T-helper 17 cell (primary cell): ENCODE measurements at places on chromosomes 6 and 20. TPM values are rescaled to one million over a fixed set of nuclear protein-coding genes. Genes with fewer than 3 reads are reported as not detected.

C20orf96 gene
- total RNA-seq, result 2.7 TPM

HTR1E gene
- total RNA-seq, result not detected

SLC2A4RG gene
- 103 TPM for total RNA-seq

KIFC1 gene
- total RNA-seq, result 3.7 TPM

HLA-DMB gene
- total RNA-seq, result 23.3 TPM

SRSF12 gene
- total RNA-seq, result not detected

ARG1 gene
- not detected for total RNA-seq

SIRPD gene
- not detected for total RNA-seq

TAGAP gene
- total RNA-seq, result 269 TPM

FAM217A gene
- not detected for total RNA-seq

PXDC1 gene
- total RNA-seq, result 0.72 TPM

MLN gene
- not detected for total RNA-seq

OR2J3 gene
- not detected for total RNA-seq

CALHM5 gene
- not detected for total RNA-seq

SLC22A1 gene
- 0.45 TPM for total RNA-seq

TSBP1 gene
- total RNA-seq, result not detected

SLC35D3 gene
- total RNA-seq, result not detected

PTCRA gene
- 1.8 TPM for total RNA-seq

PRICKLE4 gene
- not detected for total RNA-seq

MYH7B gene
- total RNA-seq, result 0.70 TPM

RGS19 gene
- 42.8 TPM for total RNA-seq

OR12D3 gene
- not detected for total RNA-seq

NRSN2 gene
- 0.62 TPM for total RNA-seq

ACSS1 gene
- total RNA-seq, result 33.1 TPM

C4B gene
- total RNA-seq, result 2.2 TPM

GGTLC1 gene
- total RNA-seq, result not detected

GPX5 gene
- not detected for total RNA-seq

EYS gene
- not detected for total RNA-seq

LY6G6C gene
- not detected for total RNA-seq

BMP5 gene
- total RNA-seq, result not detected

MPIG6B gene
- 3.4 TPM for total RNA-seq

PTPRK gene
- 0.78 TPM for total RNA-seq

CGAS gene
- 21.4 TPM for total RNA-seq

BNIP5 gene
- not detected for total RNA-seq

TREM1 gene
- 17.6 TPM for total RNA-seq

PTPN1 gene
- total RNA-seq, result 65.5 TPM

CD24 gene
- total RNA-seq, result not detected

CCR6 gene
- 57.4 TPM for total RNA-seq

POU5F1 gene
- total RNA-seq, result not detected

PLCB4 gene
- 0.52 TPM for total RNA-seq

SLC2A10 gene
- total RNA-seq, result not detected

MACROD2 gene
- not detected for total RNA-seq

ENPP1 gene
- 1.7 TPM for total RNA-seq

PLCB1 gene
- 23.1 TPM for total RNA-seq

TAAR9 gene
- total RNA-seq, result not detected
